Activated CD8-positive, alpha-beta memory T cell treated with anti-CD3 and anti-CD28 coated beads for 1 hour (primary cell): ENCODE measurements at places on chromosomes 11 and 22.

GRCh38 chr22:20238536-20238900, 29.6 kb downstream of the RTN4R start:
- no peak for DNase-seq

DNA sequence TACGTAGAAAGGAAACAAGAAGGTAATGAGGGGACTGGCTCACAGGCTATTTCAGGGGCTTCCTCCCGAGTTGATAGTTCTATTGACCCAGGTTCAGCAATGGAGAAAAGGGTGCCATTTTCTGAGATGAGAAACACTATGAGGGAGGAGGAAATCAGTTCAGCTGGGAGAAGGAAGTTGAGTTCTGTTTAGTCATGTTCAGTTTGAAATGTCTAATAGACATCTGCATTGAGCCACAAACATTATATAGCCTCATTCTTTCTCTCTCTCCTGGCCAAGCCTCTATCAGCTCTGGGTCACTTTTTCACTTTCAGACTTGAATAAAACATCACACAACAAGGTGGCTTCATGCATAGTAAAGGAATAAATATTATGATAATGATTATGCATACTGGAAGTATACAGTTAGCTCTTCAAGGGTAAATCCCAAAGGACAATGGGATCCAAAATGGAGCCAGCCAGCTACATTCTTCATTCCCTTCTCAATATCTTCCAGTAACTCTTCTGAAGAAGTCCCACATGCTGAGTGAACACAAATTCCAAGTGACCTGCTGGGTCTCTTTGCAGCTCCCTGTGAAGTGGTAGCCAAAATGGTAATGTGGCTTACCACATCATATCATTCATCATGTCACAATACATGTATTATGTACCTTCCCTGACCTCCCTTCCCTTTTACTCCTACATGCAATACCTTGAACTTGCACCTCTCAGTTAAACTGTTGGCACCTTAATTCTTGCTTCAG, 80.9 kb upstream of the CD44 start:
- no peak for DNase-seq

- no peak for DNase-seq
Observed at GRCh38 chr11:44732564-44732963, 5.8 kb downstream of the TSPAN18 start.

GRCh38 chr11:12143461-12144258, 33.3 kb downstream of the MICAL2 start:
- DNase-seq = no peak

DNA sequence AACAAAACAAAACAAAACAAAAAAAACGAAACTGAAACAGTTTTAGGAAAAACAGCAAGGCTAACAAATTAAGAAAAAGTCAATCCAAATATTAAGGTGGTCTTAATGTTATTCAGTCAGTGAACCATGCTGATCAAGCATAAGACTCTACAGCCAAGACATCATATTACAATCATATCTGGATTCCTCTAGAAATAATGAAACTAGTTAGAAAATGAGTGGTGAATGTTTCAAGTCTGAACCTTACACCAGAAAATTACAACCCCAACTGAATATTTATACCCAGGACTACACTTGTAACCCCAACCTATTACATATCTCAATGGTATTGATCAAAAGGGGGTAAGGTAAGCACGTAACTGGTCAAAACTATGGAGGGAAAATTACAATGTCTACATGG, 48.8 kb downstream of the ACAT1 start:
- DNase-seq = no peak

- no peak for DNase-seq
Observed at GRCh38 chr11:18936002-18936673, 3.1 kb downstream of the MRGPRX1 start.

- DNase-seq = no peak
Observed at GRCh38 chr11:132035766-132036165, 665.4 kb downstream of the NTM start.
